ENCODE measurements at places on chromosomes 2 and 18.

- no peak for DNase-seq
Observed at GRCh38 chr18:26792661-26793060, 72.8 kb downstream of the AQP4 start.

DNA sequence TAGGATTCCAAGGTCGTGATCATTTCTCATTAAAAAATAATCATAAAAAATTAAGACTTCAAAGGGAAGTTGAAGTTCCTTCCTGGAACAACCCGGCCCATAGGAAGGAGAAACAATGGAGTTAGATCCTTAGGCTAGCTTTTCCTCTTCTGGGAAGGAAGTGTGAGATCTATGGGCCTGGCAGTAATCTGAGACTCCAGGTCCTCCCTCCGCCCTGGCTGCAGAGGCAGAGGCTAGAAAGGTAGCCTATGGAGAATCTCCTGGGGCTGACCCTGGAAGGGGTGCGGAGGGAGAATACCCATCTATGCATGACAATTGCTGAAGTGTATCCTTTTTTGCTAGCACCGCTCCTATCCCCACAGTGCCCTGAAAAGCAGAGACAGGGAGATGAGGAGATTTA, 37.9 kb downstream of the TRIB2 start:
- no peak for DNase-seq

- no peak for DNase-seq
Observed at GRCh38 chr2:136075476-136075875, 42.5 kb downstream of the CXCR4 start.

GRCh38 chr2:205659922-205660321, 22.4 kb upstream of the NRP2 start:
- DNase-seq = no peak

GRCh38 chr2:39188960-39189494, 54.7 kb downstream of the CDKL4 start:
- DNase-seq = no peak

- no peak for DNase-seq
Observed at GRCh38 chr2:221911890-221912289, 339.8 kb upstream of the EPHA4 start.

All from SIG-M5 (cell line).